ENCODE measurements at places on chromosomes 16 and 17.
A peak's percentile ranks its signal among the peaks of the same experiment; 100 is the strongest.

DNA sequence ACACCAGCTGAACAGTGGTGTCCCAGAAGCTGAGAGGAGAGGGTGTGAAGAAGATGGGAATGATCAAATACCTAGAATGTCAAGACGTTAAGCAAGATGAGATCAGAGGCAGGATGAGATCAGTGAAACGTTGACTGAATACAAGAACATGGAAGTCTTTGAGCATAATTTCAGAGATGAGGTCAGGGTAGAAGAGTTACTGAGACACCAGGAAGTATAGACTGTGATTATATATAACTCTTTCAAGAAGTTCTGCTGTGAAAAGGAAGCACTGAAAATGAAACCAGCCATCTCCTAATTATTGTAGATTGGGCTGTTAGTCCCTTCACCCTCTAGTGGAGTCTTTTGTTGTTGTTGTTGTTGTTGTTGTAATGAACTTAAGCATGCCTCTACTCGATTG lies 9.1 kb downstream of the SHCBP1 start:
- DNase-seq, result no peak

- no peak for DNase-seq
Measured at GRCh38 chr17:43333433-43333943, 65.3 kb upstream of the ARL4D start.

GRCh38 chr17:63704259-63704576 lies 4.3 kb upstream of the LIMD2 start:
- DNase-seq, result no peak

DNA sequence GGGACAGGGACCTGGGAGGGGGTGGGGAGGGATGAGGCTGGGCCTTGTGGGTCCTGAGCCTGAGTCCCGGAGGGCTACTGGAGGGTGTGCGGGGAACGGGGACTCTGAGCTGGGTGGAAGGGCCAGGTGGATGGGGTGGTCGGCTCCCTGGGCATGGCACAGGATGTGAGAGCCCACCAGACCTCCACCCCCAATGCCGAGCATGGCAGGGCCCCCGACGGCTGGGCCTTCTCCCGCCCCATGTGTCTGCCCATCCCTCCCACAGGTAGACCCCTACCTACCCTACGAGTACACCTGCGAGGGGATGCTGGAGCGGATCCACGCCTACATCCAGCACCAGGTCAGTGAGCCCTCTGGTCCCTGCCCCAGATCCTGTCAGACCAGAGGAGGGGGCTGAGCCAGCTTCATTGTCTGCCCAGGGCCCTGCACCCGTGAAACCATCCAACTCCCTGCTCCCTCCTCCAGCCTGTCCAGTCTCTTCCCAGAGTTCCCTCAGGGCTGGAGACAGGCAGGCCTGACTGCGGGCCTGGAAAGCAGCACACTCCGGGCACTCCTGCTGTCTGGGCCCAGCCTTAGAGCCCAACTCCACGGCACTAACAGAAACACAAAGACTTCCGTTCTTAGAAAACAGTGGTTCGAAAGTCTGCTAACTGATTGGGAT lies 78.0 kb downstream of the MGAT5B start:
- no peak for DNase-seq

- DNase-seq, result no peak
Measured at GRCh38 chr16:4048481-4048880, 67.8 kb downstream of the ADCY9 start.

- DNase-seq, result no peak
Measured at GRCh38 chr16:12833926-12834325, 30.2 kb upstream of the CPPED1 start.

- peak; percentile 28 for DNase-seq
Measured at GRCh38 chr17:82244413-82245133, 15.7 kb downstream of the SLC16A3 start.

GRCh38 chr16:22141767-22142166 lies 20.5 kb upstream of the SDR42E2 start:
- DNase-seq, result no peak

DNA sequence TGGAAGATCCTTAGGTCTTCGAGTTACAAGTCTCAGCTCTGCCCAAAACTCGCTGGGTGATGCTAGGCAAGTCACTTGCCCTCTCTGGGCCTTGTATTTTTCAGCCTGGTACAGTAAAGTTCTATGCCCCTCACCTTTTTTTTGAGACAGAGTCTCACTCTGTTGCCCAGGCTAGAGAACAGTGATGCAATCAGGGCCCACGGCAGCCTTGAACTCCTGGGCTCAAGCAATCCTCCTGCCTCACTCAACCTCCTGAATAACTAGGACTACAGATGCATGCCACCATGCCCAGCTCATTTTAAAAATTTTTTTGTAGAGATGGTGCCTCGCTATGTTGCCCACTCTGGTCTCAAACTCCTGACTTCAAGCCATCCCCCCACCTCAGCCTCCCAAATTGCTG lies 3.8 kb downstream of the MYH11 start:
- no peak for DNase-seq

DNA sequence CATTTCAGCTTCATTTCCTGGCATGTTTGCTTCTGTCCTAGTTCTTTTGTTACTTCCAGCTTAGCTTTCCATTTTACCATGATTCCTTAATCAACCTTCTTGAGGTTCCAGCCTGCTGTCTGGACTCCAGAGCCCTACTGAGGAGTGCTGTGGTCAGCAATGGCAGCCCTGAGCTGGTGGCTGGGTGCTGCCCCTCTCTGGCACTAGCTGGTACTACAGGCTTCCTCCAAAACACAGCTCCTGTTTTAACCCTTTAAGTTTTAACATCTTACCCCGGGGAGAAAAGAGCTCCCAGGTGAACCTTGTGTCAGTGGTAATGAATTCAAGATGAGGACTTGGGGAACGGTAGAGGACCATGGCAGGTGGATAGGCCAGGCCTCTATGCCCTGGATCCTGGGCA lies 395.5 kb downstream of the TMEM114 start:
- DNase-seq, result no peak

DNA sequence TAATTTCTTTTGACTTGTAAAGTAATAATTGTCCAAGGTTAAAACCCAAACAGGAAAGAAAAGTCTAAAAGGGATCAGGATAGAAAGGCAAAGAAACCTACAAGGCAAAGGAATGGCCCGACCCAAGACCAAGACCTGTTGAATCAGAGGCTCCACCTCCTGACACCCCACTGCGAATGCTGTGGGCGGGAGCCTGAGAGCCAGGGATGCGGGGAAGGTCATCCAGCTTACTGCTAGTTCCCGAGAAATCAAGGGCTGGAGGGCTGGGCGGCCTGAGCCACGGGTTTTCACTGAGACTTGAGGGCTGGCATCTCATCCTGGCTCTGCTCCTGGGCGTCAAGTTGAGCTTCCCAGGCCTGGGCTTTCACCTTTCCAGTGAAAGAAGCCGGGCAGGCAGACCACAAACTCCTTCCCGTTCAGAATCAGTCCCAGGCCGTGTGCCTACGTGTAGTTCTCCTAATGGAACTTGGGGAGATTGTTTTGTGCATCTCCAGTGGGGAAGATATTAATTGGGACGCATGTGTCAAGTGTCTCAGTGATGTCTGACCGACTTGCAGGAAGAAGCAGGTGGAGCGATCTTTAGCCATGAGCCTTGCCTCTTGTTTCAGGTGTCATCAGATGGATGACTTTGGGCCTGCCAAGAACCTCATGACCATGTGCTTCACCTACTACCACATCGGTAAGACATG lies 36.9 kb downstream of the CIBAR2 start:
- DNase-seq, result no peak

GRCh38 chr17:77885678-77886386 lies 72.7 kb upstream of the TNRC6C start:
- DNase-seq, result no peak

- DNase-seq, result no peak
Measured at GRCh38 chr16:23057013-23057596, 92.1 kb downstream of the USP31 start.

DNA sequence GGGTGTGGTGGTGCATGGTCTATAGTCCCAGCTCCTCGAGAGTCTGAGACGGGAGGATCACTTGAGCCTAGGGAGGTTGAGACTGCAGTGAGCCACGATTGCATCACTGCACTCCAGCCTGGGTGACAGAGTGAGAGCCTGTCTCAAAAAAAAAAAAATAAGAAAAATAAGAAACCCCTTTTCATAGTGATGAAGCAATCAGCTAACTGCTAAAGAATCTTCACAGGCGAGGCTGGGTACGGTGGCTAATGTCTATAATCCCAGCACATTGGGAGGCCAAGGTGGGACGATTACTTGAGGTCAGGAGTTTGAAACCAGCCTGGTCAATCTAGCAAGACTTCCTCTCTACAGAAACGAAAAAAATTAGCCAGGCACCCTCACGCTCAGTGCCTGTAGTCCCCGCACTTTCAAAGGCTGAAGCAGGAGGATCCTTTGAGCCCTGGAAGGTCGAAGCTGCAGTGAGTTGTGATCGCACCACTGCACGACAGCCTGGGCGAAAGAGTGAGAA lies 760 bp downstream of the SLFN12L start:
- DNase-seq, result no peak

DNA sequence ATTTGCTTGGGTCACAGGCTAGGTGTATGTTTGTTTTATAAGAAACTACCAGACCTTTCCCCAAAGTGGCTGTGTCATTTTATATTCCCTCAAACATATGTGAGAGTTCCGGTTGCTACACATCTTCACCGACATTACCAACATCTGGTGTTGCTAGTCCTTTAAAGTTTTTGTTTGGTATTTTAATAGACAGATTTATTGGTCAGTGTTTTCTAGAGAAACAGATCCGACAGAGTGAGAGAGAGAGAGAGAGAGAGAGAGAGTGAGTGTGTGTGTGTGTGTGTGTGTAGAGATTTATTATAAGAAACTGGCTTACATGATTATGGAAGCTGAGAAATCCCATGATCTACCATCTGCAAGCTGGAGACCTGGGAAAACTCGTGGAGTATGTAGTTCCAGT lies 31.0 kb downstream of the LDHD start:
- DNase-seq, result no peak

GRCh38 chr17:44539673-44540072 lies 17.6 kb upstream of the FZD2 start:
- DNase-seq, result no peak

DNA sequence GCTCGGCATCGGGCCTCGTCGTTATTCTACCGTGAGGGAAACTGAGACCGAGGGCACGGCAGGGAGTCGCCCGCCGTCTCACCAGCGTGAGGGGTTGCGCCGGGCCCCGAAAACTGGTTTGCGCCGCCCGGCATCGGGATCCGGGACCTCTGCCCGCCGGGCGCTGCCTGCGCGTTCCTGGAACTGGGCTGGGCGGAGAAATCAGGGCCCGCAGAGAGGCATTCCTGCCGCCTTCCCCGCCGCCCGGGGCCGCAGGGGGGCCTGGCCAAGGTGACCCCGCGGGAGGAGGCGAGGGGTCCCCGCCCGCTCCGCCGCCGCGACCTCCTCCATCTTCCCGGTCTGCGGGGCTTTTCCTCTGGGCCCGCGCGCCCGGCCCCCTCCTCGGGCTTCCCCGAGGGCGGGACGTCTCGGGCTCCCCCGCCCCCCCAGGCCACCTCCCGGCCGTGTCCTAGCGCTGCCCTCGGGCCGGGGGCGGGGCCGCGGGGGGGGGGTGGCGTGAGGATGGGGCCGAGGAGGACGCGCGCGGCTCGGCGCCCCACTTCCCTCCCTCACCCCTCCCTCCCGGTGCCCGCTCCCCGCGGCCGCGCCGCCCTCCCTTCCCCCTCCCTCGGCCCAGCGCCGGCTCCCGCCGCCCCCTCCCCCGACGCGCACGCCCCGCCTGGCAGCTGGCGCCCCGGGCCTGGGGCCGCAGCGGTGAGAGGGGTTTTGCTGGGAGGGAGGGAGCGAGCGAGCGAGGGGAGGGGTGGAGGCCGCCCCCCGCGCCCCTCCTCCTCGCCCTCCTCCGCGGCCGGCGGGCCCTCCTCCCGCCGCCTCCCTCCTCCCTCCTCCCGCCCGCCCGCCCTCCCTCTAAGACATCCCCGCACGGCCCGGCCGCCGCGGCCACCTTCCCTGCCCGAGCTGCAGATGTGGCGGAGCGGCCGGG lies at the start of gene GLIS2:
Gene GLIS2, plus strand, starts transcription at position 882 of the 922 bp plus-strand sequence. CDS start 16,214 bp downstream, outside the sequence.
- peak; percentile 49 for DNase-seq

DNA sequence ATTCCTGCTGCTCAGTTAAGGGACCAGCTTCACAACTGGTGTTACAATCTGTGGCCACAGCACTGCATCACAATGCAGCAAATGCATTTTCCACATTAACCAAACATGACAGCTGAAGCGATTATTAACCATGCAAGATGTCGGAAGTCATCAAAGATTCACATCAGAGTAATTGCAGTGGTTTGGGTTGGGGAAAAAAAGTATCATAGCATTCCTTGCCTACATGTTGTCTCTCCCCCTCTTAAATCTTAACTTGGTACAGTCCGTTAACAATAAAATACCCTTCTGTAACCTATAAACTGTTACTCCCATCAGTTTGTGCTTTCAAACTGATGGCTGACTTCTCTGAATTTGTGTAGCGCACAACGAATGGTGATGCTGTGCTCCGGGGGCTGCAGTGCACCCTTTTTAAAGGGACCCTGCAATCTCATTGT lies 51.6 kb downstream of the NUP93 start:
- no peak for DNase-seq

DNA sequence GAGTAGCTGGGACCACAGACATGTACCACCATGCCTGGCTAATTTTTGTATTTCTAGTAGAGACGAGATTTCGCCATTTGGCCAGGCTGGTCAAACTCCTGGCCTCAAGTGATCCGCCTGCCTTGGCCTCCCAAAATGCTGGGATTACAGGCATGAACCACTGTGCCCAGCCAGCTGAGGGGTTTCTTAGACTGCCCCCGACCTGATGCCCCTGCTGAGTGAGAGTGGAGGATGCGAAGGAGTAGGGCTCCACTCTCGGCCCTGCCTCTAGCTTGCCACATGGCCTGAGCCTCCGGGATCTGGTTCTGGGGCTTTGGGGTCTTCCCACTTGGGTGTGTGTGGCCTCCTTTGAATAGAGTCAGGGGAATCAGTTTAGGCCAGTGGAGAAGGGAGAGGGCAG lies 11.0 kb downstream of the GPR179 start:
- no peak for DNase-seq
